Activated naive CD4-positive, alpha-beta T cell treated with anti-CD3 and anti-CD28 coated beads for 36 hours (primary cell): ENCODE measurements at places on chromosomes 12 and 14. TPM values are rescaled to one million over a fixed set of nuclear protein-coding genes. Genes with fewer than 3 reads are reported as not detected.

DNA sequence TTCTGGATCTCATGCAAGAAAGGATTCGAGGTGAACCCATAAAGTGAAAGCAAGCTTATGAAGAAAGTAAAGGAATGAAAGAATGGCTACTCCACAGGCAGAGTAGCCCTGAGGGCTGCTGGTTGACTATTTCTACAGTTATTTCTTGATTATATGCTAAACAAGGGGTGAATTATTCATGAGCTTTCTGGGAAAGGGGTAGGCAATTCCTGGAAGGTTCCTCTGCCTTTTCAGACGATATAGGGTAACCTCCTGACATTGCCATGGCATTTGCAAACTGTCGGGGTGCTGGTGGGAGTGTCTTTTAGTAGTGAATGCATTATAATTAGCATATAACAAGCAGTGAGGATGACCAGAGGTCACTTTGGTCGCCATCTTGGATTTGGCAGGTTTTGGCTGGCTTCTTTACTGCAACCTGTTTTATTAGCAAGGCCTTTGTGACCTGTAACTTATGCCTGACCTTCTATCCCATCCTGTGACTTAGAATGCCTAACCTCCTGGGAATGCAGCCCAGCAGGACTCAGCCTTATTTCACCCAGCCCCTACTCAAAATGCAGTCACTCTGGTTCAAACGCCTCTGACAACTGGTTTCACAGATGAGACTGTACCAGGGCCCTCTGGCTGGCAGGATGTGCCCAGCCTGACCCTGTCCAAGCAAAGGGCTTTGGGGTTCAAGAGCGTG lies 157.7 kb upstream of the SFSWAP start:
- no peaks in the 10 kb centered on the region for H3K27me3 ChIP-seq
- no peaks in the 10 kb centered on the region for H3K4me1 ChIP-seq
- H3K4me3 ChIP-seq: no peak overlapping the region

GRCh38 chr12:52969828-52970569 lies 21.1 kb downstream of the KRT18 start:
- H3K36me3 ChIP-seq: no peaks in the 10 kb centered on the region
- H3K4me1 ChIP-seq: no peaks in the 10 kb centered on the region
- H3K4me3 ChIP-seq: no peak overlapping the region
- no peak overlapping the region for H3K27ac ChIP-seq
- no peak for DNase-seq

GRCh38 chr14:75860561-75861160 lies 121.1 kb downstream of the TGFB3 start:
- H3K4me3 ChIP-seq: no peak overlapping the region
- no peak for DNase-seq
- no peak overlapping the region for H3K27ac ChIP-seq
- no peaks in the 10 kb centered on the region for H3K27me3 ChIP-seq
- H3K4me1 ChIP-seq: peaks cover 3% of the 10 kb centered on the region
- peaks cover 4% of the 10 kb centered on the region for H3K36me3 ChIP-seq

- DNase-seq: no peak
- H3K36me3 ChIP-seq: no peaks in the 10 kb centered on the region
- no peak overlapping the region for H3K27ac ChIP-seq
Observed at GRCh38 chr14:56152221-56152620, 34.0 kb downstream of the PELI2 start.

DNA sequence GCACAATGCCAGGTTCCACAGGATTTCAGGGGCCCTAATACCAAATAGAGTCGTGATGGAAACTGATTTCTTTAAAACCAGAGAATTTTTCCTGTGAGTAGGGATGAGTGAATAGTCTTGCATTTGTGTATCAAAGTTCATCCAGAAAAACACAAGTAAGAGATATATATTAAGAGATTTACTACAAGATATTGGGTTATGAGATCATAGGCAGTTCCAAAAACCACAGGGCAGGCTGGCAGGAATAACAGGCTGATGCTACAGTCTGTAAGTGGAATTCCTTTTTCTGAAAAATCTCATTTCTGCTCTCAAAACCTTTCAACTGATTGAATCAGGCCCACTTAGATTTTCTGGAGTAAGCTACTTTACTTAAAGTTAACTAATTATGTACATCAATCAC lies 1756.2 kb upstream of the SEL1L start:
- no peak overlapping the region for H3K4me3 ChIP-seq
- H3K4me1 ChIP-seq: no peaks in the 10 kb centered on the region

DNA sequence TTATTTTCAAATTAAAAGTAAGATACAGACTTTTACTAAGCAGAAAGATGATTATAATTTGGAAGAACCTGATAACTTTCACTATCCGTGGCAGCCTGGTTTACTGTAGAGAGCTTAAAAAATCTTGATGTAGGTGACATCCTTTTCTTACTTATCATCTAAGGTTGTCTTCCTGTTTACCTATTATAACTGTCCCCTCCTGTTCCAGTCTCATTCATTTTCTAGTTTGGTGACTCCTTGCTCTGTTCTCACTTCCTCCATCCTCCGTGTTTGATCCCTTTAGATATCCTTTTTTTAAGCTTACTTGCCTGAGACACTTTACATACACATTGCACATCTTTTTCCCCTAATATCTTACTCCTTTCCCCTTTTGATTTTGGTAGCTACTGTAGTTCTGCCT lies 27.5 kb downstream of the CCDC91 start:
- no peak for DNase-seq
- H3K4me3 ChIP-seq: no peak overlapping the region
- H3K36me3 ChIP-seq: peaks cover 10% of the 10 kb centered on the region
- peaks cover 56% of the 10 kb centered on the region for H3K4me1 ChIP-seq
- peak overlapping the region; percentile 22 for H3K27ac ChIP-seq

The TCL1A gene
- total RNA-seq: not detected

GRCh38 chr12:32870716-32871115 lies 25.9 kb downstream of the PKP2 start:
- no peaks in the 10 kb centered on the region for H3K36me3 ChIP-seq
- no peak for DNase-seq
- H3K27me3 ChIP-seq: peaks cover 7% of the 10 kb centered on the region
- no peak overlapping the region for H3K27ac ChIP-seq
- no peaks in the 10 kb centered on the region for H3K4me1 ChIP-seq
- no peak overlapping the region for H3K4me3 ChIP-seq
